ENCODE measurements at places on chromosomes 3 and 15.

DNA sequence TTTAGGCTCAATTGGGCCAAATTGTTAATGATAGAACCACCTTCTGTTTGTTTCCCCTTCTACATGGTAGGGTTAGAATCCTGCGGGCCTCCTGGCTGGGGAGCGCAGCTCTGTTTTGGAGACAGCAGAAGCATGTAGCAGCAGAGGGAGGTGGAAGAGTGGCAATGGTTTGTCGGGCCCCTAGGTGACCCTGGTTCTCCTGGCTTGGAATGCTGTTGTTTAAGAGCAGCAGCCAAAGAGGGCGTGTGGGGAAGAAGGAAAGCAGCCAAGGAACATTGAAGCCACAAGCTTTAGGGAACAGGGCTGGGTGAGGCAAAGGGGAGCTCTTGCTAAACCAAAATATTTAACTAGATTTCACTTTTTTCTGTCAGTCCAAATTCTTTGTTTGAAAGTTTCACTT is 213.7 kb upstream of the NR2E3 start:
- DNase-seq = no peak

DNA sequence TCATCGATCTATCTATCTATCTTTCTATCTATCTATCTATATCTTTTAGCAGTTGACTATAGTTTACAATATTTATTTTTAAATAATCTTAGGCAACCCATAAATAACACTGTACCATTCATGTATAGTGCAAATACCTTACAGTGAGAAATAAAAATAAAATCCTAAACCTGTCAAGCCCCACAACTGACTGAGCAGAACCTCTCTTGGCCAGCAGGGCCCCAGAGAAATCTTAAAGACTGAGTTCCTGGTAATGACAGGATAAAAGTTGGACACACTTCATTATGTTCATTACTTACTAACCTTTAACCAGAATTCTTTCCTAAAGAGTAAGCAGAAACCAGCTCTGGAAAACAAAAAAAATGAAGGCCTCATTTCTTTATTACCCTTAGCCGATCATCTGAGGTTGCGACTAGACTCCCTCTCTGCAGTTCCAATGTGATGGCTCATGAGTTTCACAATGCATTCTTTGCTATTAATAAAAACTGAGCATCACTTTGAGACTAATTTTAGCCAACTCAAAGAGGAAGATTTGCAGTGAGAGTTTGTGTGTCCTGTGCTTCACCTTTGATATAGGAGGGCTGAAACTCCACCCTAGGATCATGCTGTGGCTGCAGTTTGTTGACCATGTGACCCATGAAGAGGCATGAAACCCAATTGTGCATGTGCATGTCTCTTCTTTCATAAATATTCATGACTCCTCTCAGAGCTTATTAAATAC is 1072.0 kb downstream of the NSUN3 start:
- DNase-seq = no peak

DNA sequence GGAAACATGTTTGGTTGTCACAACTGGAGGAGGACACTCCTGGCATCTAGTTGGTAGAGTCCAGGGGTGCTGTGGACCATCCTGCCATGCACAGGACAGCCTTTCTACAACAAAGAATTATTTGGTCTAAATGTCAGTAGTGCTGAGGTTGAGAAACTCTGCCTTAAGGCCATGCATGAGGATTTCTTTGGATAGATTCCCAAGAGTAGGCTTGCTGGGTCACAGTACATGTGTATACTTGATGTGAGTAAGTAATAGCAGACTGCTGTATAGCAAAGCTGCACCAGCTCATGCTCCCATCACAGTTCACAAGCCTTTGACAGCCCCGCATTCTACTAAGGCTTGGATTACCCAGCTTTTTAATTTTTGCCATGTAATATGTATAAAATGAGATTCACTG is 151.3 kb downstream of the MFSD1 start:
- no peak for DNase-seq

DNA sequence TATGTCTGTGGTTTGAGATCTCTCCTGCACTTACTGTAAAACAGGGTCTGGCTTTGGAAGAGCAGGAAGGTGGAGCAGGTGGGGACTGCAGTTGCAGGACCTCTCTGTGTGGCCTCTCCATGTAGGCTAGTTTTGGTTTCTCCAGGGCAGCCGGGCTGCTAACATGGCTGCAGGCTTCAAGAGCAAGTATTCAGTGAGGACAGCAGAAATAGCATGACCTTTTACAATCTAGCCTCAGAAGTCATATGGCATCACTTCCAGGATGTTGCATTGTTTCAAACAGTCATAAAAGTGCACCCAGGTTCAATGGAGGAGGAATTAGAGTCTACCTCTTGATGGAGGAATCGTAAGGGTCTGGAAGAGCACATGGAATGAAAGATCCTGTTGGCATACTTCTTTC is 728.7 kb downstream of the NTRK3 start:
- no peak for DNase-seq

GRCh38 chr15:31328969-31329639 is 2.5 kb downstream of the KLF13 start:
- DNase-seq = no peak

- DNase-seq = no peak
These were observed 76.0 kb downstream of the PTPRG start for GRCh38 chr3:61637088-61638051.

DNA sequence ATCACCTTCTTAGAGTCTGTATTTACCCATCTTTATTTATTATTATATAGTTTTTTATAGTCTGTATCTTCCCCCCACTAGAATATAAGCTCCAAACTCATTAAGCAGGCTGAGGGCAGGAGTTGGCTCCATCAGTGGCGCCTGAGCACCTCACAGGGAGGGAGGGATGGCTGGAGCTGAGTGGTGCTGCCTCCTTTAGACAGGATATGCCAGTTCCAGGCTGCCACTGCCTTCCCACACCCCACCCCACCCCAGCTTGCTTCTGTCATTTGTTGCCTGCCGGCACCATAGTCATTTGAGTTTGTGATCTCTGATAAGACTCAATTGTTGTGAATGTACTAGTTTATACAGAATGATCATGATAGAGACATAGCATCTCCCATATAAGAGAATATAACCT is 85.5 kb downstream of the KLHL25 start:
- DNase-seq = no peak

DNA sequence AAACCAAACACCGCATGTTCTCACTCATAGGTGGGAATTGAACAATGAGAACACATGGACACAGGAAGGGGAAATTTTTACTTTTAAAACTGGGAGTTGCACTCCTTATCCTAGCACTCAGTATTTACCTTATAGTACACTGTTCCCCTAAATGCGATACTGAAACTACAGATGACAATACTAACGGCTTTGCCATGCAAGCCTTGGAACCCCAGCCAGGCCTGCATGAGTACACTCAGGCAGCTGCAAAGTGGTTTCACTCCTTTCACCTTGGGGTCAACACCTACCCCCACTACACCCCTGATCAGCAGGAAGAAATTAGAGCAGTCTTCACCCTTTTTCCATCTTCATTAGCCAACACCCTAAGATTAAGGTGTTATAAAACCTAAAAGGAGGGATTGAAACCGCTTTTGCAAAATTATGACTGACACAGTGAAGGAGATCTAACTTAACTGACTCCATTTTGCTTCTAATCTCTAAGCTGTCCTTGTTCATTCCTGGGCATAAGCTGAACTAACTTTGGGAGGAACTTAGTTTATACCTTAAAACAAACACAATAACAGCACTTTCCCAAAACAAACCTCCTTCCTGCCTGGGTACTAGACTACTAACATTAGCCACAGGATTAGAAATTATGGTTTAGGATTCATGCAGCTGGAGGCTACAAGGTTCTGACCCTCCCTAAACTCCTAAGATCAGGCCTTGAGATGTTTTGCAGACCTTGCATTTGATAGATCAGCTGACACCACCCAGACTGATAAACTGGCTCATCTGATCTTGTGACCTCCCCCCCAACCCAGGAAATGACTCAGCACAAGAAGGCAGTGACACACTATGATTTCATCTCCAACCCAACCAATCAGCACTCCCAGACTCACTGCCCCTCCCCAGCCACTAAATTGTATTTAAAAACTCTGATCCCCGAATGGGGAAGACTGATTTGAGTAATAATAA is 452.1 kb upstream of the PPP2R3A start:
- DNase-seq = no peak

- DNase-seq = no peak
These were observed 86.7 kb downstream of the TBC1D5 start for GRCh38 chr3:17655743-17656142.

- no peak for DNase-seq
These were observed 378.4 kb upstream of the AGTR1 start for GRCh38 chr3:148319161-148319915.

- no peak for DNase-seq
These were observed 20.5 kb upstream of the IQSEC1 start for GRCh38 chr3:13093687-13094086.

DNA sequence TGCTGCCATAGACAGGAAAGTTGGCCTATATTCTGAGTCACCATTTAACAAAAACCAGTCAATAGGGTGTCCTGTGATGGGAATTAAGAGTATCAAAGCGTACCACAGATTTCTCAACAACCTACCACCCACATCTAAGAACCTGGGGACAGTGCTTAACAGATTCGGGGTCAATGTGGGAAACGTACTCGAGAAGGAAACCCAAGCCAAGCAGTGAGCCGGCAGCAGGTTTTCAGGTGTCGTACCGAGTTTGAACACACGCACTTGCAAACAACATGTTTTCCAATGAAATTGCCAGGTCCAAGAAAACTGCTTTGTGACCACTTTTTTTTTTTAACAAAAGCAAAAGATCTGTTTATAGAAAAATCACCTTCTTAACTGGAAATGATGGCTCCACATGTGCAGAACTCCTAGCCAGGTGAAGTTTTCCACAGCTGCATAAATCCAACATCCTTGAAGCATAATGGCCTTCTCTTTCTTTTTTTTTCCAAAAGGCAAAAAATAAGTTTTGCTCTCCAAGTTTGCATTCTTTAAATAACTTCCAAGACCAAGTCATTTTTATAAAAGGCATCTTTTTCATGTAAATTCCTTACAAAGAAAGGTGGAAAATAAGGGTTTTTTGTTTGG is 45.7 kb downstream of the ADAMTS17 start:
- DNase-seq = no peak

GRCh38 chr15:43376017-43376705 is 5.3 kb downstream of the TUBGCP4 start:
- no peak for DNase-seq

DNA sequence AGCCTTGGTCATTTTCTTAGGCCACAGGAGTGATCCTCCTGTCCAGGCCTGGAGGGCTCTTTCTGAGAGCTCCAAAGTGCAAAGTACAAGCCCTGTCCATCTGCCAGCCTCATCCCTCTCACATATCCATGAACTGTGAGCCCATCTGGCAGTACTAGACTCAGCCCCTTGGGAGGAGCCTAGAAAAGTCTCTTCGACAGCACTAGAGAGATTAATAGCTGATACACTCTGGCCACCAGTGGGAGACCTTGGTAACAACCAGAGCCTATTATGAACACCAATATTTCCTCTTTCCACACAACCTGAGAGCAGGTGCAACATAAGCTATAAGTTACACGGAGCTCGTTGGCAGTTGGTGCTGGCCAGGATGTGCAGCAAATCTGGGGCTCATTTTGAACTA is 59.5 kb upstream of the DCLK3 start:
- no peak for DNase-seq

DNA sequence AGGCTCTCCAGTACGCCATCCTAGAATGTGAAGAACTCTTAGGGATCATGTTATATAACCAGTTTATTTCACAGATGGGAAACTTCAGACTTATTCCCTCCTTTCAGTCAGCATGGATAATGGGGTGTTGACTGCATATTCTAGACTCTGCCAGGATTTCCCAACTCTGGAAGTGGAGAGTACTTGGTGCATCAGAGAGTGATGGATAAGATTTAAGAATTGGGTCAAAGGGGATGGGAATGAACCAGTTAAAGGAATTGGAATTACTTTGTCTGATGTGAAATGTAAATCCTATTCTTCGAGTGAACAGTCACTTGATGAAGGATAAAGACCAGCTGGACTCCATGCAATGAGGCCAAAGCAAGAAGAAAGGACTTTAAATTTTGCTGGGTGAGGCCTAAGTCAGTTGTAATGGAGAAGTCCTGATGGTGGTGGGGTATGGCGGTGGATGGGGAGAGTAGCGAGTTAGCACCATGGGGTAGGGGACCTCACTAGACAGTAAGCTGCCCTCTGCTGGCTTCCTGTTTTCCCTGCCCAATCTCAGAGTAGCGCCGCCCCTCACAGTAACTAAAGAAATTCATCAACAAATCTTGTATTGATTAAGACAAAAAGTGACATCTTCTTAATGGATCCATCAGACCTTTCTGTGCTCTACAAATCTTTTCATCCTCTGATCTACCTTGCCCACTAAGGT is 7.3 kb upstream of the CACNA1D start:
- DNase-seq = no peak

DNA sequence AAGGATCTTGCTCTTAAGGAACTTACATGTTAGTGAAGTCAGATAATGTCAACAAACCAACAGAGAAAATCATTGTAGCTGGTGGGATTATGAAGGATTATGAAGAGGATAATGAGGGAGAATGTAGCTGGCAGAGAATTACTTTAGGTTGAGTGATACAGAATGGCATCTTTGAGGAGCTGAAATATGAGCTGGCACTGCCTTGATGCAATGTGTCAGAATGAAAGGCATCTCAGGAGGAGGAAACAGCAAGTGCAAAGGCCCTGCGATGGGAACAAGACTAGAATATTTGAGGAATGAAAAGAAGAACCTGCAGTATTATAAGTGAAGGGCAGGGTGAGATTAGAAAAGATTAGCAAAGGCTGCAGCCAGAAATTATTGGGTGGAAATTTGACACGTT is 237.2 kb upstream of the ADAMTS9 start:
- no peak for DNase-seq

Data from stimulated activated CD8-positive, alpha-beta memory T cell treated with anti-CD3 and anti-CD28 coated beads, Interleukin-4, amount 100 ng/mL, for 24 hours (primary cell).